A549 treated with Mapracorat at 1 μM for 4 hours (cell line): ENCODE measurements at places on chromosomes 12 and 14. TPM values are rescaled to one million over a fixed set of nuclear protein-coding genes. Genes with fewer than 3 reads are reported as not detected.

Gene GPR84
- 0.09 to 0.15 TPM in 2 of 5 replicates, not detected in the others for total RNA-seq

Gene ASCL1
- total RNA-seq: 0.07 TPM in 1 of 5 replicates, not detected in the others

Gene KRT7
- total RNA-seq: 4,849 to 5,975 TPM (median 5,509 TPM) in 5 replicates

Gene KCTD10
- 41.6 to 51.7 TPM (median 45.3 TPM) in 5 replicates for total RNA-seq

Gene TDRD9
- 0.14 to 0.40 TPM (median 0.28 TPM) in 4 of 5 replicates, not detected in the other for total RNA-seq

Gene MMAB
- 26.8 to 34.0 TPM (median 28.5 TPM) in 5 replicates for total RNA-seq

Gene CPNE8
- 8.8 to 10.8 TPM (median 9.9 TPM) in 5 replicates for total RNA-seq

Gene SLCO1C1
- total RNA-seq: 0.12 TPM in 1 of 5 replicates, not detected in the others

Gene PMCH
- total RNA-seq: not detected in 5 replicates

Gene CRACR2A
- total RNA-seq: 0.76 to 1.7 TPM (median 1.4 TPM) in 5 replicates

Gene NPFF
- total RNA-seq: not detected in 5 replicates

Gene TEX52
- not detected in 5 replicates for total RNA-seq

Gene DCN
- not detected in 5 replicates for total RNA-seq
